HS-5 (cell line): ENCODE measurements at places on chromosomes 5 and 9.

DNA sequence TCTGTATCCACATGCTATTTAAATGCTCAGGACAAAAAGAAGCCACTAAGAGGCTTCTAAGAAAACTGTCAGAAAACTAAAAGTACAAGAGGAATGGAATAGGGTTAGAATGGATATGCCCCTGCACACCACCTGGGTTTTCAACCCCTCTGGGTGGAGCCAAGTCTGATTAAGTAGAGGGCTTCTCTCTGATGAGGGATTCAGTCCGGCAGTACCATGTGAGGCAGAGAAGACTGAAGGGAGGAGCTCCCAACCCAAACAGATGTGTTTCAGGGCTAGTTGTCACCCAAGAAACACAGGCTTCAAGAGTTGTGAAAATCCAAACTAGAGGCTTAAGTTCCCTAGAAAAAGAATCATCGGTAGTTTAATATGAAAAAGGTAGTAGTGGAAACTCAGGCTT, 12.5 kb downstream of the NREP start:
- DNase-seq: no peak

GRCh38 chr5:1137567-1138444, 25.9 kb upstream of the SLC12A7 start:
- DNase-seq: no peak

DNA sequence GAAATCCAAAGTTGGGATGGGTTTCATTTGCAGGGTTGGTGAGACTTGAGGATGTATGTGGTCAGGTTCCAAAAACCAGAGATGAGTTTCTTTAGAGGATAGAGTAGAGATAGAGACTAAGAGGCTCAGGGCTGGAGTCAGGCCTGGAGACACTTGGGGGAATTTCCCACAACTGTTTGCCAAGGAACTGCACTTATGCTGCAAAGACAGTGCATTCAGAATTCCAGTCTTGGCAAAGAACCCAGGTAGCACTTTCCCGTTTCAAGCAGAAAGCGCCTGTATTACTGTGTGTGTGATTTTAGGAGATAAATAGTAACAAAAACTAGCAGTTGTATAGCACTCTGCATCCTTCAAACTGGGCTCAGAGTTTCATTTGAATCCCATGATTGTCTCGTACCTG, 55.4 kb downstream of the SNCAIP start:
- no peak for DNase-seq

DNA sequence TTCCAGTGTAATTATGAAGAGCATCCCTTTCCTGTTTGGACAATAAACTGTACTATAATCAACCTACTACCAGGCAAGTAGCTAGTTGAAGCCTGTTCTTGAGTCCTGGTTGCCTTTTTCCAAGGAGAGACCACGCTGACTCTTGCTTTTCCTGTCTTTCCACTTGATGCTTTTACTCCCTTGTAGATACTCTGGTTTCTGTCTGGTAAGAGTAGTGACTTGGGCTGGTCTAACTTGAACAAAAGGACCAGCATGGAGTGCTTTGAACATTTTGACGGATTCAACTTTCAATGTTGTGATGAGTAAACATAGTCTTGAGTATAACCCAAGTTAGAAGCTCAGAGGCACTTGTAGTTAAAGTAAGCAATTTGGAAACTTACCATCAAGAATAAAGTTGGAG, 464.3 kb downstream of the GADD45G start:
- no peak for DNase-seq

GRCh38 chr5:8633696-8634095, 764.7 kb downstream of the MTRR start:
- DNase-seq: peak; percentile 23

- DNase-seq: no peak
Observed at GRCh38 chr9:137017791-137018497, 10.1 kb downstream of the ABCA2 start.

GRCh38 chr9:124869466-124869985, 7.6 kb downstream of the ARPC5L start:
- DNase-seq: no peak

DNA sequence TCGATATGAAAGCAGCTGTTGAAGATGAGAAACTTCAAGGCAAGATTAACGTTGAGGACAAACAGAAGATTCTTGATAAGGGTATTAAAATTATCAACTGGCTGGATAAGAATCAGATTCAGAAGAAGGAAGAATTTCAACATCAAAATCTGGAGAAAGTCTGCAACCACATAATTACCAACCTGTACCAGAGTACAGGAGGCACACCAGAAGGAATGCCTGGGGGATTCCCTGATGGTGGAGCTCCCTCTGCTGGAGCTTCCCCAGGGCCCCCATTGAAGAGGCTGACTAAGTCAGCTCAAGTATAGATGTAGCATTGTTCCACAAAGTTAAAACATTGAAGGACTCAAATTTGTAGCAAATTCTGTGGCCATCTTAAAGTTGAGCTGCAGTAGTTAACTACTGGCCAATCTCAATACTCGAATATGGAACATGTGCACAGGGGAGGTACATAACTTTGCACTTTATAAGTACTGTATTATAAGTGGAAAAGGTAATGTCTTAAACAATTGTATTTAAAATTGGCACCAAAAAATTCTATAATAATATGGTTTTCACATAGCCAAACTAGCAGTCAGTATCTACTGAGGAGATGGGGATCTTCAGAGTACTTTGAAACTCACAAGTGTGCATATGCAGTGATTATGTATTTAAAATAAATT, 237.5 kb downstream of the CHSY3 start:
- no peak for DNase-seq

- no peak for DNase-seq
Observed at GRCh38 chr5:150651924-150652671, 9.0 kb upstream of the MYOZ3 start.

- DNase-seq: no peak
Observed at GRCh38 chr5:160366230-160366629, 4.2 kb downstream of the C1QTNF2 start.

GRCh38 chr9:20271096-20271495, 351.2 kb downstream of the MLLT3 start:
- DNase-seq: no peak

DNA sequence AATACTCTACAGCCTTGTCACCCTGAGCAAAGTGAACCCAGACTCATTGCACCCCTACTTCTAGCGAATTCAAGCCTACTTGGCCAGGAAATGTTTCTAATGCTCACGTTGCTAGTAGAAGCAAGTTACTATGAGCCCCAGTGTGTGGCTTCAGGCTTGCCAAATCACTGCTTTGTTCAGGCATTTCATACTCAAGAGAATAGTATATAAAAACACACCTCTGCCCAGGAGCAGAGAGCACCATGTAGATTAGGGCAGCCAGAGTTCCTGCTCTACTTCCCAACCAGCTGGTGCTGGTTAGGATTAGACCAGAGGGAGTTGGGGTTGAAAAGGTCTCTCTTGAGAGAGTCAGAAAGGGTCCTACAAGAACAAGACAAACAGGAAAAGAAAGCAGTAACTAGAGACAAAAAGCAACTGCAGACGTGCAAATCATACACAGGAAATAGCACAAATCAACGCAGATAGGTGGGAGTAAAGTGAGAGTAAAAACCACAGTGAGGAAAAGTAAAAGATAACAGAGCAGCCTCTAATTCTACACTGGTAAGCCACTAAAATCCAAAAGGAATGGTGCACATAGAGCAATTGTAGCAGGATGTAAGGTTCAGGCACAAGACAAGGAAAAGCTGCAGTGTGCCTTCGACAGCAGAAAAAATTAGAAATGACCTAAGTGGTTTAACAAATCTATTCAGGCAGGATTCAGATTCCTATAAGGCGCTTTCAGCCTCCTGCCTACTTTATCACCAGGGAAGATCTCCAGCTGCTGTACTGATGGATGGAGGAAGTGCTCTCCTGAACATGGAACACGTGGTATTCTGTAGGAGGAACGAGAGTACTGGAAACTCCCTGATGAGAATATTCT, 49.6 kb upstream of the KIF2A start:
- DNase-seq: no peak

DNA sequence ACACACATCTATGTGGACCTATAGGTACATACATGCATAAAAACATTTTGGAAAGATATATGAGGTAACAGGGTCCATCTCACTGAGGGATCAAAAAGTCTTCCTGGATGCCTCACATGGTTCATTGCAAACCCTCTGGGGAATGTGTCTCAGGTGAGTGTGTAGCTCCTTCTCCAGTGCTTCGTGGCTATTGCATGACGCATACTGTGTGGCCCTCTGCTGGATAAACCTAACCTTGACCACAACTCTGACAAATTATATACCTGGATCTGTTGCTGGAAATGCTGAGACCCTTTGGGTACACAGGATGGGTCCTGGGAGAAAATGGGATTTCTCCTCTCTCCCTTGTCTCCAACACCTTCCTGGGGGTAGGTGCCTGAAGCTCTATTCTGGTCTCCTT, 91.9 kb downstream of the JAKMIP2 start:
- DNase-seq: no peak

GRCh38 chr5:15034379-15034778, 162.8 kb upstream of the ANKH start:
- no peak for DNase-seq

DNA sequence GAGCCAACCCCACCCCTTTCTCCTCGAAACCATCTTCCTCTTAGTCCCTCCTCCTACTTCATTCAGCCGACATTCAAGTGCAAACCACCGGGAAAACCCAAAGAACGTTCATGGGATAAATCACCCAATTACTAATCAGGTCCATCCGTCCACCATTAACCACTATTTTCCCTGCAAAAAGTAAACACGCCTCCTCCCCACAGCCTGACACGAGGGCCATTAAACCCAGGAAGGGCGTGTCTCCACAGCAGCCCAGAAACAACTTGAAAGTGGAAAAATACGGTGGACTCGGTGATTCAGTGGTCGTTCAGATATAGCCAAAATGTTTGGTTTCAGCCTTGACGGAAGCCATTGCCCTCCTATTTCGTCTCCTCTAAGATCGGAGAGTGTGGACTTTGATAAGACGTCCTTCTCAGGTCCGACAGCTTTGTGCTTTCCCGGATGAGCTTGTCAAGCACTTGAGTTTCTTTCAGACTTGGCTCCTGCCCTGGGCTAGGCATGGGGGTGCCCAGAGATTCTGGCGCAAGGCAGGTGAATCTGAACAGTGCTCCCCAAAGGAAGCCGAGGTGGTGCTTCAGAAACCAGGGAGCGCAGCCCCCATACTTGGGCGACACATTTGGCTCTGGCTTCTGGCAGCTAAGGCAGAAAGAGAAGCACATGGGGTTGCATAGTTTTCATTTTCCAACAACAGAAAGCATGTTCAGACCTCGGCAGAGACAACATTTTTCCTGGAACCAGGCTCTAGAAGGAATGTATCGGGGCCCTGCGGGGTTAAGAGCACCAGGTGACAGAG, 56.6 kb downstream of the SMIM23 start:
- no peak for DNase-seq

- no peak for DNase-seq
Observed at GRCh38 chr9:130199605-130200004, 27.4 kb downstream of the NCS1 start.

DNA sequence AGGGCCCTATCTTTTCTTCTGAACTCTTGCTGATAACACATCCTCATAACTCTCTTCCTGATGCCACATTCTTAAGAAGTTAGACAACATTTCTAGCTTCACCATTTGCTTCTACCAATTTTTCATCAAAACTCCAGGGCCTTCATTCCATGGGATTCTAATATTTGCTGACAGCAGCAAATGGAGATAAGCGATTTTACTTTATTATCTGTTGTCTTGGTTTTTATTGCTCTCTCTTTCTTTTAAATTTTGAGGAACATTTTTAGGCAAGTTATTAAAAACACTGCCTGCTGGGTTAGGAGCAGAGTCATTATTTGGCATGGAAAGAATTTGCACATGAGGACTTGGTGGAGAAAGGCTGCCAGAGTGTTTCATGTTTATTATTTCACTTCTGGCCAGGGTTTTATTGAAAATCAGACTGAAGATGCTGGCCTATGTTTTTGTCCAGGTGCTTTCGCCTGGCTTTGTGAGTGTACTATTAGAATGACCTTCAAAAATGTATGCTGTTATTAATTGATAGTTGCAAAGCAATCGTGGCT, 27.7 kb downstream of the NSG2 start:
- DNase-seq: no peak
